Spleen (tissue), 13 donors: ENCODE measurements at places on chromosomes 12 and 14. TPM values are rescaled to one million over a fixed set of nuclear protein-coding genes. Genes with fewer than 3 reads are reported as not detected.

GPR135 gene
- total RNA-seq: 3.2 TPM

MGP gene
- total RNA-seq: 65.5 TPM

MEG3 gene
- total RNA-seq: 130 TPM

TAS2R8 gene
- not detected for total RNA-seq

TCL1B gene
- 2.0 TPM for total RNA-seq

CIDEB gene
- total RNA-seq: 136 TPM

SLC17A8 gene
- not detected for total RNA-seq

DNA sequence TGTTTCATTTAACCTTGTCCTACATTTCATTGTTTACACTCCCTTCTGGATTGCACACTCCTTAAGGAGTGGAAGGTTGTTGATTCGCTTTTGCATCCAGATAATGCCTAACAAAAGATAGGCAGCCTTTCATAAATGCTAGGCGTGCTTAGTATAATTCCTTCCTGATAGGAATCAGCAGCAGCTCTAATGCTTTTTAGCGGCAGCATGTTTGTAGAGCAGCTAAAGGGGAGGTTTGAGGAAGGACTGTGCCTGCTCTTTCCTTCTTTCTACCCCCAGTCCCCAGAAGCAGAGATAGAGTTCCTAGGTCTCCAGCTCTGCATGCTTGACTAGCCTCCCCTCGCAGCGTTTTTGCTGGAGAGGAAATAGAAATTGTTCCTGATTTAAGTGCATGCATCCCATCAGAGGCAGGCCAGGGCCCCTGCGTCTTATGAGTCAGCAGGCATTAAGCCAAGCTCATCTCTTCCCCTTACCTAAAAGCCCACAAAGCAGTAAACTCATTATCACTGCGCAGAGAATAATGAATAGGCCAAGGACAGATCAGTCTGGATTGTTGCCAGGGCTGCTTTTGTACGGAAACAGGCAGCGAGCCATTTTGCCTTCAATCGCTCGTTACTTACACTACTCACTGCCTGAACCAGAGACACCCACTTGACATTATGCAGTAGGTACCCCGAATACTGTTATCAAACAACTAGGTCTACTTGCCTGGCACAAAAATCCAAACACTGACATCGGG lies 14.0 kb upstream of the TBPL2 start:
- no peak overlapping the region for H3K4me3 ChIP-seq
- H3K4me1 ChIP-seq: peaks cover 29% of the 10 kb centered on the region
- H3K27me3 ChIP-seq: no peaks in the 10 kb centered on the region
- no peak overlapping the region for H3K27ac ChIP-seq

DNA sequence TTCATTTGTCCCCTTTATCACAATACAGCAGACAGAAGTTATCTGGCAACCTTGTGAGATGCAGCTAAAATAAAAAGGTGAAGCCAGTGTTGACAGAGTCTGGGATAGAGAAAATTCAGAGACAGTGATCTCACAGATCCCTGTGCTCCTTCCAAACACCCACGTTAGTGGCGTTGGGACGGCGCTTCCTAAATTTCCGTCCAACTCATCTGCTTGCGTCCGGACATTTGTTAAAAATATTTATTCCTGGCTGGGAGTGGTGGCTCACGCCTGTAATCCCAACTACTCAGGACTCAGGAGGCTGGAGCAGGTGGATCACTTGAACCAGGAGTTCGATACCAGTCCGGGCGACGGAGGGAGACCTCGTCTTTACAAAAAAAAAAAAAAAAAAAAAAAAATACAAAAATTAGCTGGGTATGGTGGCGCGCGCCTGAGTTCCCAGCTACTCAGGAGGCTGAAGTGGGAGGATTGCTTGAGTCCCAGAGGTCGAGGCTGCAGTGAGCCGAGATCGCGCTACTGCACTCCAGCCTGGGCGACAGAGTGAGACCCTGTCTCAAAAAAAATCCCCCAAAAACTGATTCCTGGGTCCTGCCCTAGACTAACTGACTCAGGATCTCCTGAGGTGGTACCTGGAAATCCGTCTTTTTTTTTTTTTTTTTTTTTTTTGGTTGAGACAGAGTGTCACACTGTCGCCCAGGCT lies 708 bp upstream of the TCTN1 start:
- H3K27ac ChIP-seq: peak overlapping the region; percentile 37
- H3K4me3 ChIP-seq: peak overlapping the region; percentile 81
- H3K4me1 ChIP-seq: peaks cover 62% of the 10 kb centered on the region
- H3K36me3 ChIP-seq: peaks cover 4% of the 10 kb centered on the region
- H3K27me3 ChIP-seq: no peaks in the 10 kb centered on the region

- no peak for DNase-seq
- H3K27ac ChIP-seq: no peak overlapping the region
- H3K4me3 ChIP-seq: no peak overlapping the region
- H3K27me3 ChIP-seq: no peaks in the 10 kb centered on the region
- H3K36me3 ChIP-seq: peaks cover 8% of the 10 kb centered on the region
Measured at GRCh38 chr14:70448633-70449340, 3.2 kb upstream of the ADAM21 start.

GRCh38 chr12:124286414-124286813 lies 8.5 kb upstream of the RFLNA start:
- H3K27me3 ChIP-seq: no peaks in the 10 kb centered on the region
- H3K27ac ChIP-seq: no peak overlapping the region
- no peak for DNase-seq

GRCh38 chr14:55239320-55239719 lies 31.9 kb upstream of the FBXO34 start:
- H3K27me3 ChIP-seq: peaks cover 8% of the 10 kb centered on the region
- H3K4me1 ChIP-seq: no peaks in the 10 kb centered on the region
- no peaks in the 10 kb centered on the region for H3K36me3 ChIP-seq
- H3K4me3 ChIP-seq: no peak overlapping the region

- no peak overlapping the region for H3K27ac ChIP-seq
- H3K4me3 ChIP-seq: no peak overlapping the region
- peaks cover 4% of the 10 kb centered on the region for H3K27me3 ChIP-seq
- H3K4me1 ChIP-seq: no peaks in the 10 kb centered on the region
Measured at GRCh38 chr14:21123429-21123828, 22.6 kb downstream of the TMEM253 start.
